ENCODE measurements at places on chromosomes 7 and 10.

DNA sequence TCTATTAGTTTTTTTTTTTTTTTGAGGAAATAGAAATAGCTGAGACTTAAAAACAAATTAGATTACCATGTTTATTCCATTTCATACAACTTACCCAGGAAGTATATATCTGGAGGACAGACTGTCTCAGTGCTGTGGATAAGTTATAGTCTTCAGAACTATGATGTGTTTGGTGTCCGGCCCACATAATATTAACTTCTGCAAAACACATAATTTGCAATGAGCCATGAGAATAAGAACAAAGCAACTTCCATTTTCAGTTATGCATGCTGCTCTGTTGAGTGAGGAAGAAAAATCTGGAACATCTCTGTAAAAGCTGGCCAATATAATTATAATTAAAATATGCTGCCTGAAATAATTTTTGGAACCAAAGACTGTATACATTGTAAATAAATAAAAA lies 130.9 kb downstream of the AGMO start:
- DNase-seq = no peak

GRCh38 chr10:89342206-89342958 lies 14.6 kb downstream of the IFIT3 start:
- DNase-seq = no peak

DNA sequence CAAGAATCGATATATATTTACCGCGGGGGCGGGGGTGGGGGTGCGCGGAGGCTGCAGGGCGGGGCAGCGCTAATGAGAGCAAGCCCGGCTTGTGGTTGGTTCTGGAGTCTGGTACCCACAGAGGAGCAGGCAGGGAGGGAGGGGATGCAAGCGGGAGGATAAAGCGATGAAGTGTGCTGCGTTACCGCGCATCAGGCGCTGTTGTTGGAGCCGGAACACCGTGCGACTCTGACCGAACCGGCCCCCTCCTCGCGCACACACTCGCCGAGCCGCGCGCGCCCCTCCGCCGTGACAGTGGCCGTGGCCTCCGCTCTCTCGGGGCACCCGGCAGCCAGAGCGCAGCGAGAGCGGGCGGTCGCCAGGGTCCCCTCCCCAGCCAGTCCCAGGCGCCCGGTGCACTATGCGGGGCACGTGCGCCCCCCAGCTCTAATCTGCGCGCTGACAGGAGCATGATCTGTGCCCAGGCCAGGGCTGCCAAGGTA lies at the start of gene HECW1:
Gene HECW1 (plus strand): TSS at position 189 of the 482 bp plus-strand sequence. CDS start 131,259 bp downstream, outside the sequence.
- no peak for DNase-seq

DNA sequence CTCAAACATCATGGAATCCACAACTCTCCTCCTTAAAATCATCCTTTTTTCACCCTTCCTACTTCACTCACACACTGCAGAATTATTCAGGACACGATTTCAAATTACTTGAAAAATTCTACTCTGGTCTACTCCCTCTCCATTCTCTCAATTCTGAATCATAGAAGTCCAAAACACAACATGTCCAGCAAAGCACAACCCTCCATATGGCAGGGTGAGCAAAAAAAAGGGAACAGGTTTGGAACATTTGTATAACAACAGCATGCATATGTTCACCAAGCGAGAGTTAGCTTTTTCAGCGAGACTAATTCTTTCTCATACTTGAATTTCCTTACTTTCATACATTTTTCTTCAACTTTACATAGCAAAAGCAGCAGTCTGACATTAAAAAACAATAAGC lies 73.4 kb downstream of the ABI1 start:
- DNase-seq = no peak

DNA sequence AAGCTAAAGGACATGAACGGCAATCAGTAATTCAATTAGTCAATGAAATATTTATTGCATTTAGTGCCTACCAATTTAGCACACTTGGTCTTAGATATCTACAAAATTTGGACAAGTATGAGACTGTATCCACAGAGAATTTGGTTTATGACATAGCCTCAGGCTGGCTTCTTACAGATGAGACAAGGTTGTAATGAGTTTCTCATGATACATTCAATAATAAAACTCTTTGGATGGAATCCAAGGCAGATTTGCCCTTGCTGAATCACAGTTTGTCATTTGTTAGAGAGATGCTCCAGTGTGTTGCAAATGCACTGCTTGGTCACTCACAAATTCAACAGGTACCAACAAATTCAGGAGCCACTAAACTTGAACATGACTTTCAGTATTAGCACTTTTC lies 162.5 kb downstream of the GPR37 start:
- no peak for DNase-seq

DNA sequence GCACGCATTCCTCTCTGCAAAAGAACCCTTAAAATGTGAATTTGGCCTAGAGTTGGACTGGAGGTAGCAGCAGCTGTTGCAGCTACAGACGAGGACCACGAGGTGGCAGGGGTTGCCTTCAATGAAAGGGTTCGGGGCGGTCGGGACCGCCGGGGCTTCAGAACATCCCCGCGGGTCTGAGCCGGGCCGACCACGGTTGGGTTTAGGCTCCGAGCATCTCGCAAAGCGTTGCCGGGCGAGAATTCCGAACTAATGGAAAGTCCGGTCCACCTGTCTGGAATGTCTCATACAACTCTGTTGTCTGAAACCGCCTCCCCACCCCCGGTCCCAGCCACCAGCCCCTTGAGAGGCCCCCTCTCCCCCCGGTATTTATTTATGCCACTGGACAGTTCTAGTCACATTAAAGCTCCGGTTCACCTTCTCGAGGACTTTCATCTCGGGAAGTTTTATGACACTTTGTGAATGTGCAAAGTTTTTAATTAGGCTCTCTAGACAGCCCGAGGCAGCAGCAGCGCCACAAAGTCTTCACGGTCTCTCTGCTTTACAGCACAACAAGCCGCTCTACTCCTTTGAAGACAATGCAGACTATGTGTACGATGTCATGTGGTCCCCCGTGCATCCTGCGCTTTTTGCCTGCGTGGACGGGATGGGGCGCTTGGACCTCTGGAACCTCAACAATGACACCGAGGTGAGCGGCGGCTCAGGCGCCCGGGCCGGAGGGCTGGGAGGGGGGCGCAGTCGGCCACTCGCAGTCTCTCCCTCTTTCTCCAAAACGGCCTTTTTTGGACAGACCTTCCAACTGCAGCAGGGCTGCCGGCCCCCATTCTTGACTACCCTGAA lies 246.2 kb downstream of the SLC25A13 start:
- peak; percentile 38 for DNase-seq

- no peak for DNase-seq
Observed at GRCh38 chr7:127786184-127786583, 134.2 kb downstream of the SND1 start.

- DNase-seq = no peak
Observed at GRCh38 chr10:132270721-132271457, 36.9 kb downstream of the STK32C start.

DNA sequence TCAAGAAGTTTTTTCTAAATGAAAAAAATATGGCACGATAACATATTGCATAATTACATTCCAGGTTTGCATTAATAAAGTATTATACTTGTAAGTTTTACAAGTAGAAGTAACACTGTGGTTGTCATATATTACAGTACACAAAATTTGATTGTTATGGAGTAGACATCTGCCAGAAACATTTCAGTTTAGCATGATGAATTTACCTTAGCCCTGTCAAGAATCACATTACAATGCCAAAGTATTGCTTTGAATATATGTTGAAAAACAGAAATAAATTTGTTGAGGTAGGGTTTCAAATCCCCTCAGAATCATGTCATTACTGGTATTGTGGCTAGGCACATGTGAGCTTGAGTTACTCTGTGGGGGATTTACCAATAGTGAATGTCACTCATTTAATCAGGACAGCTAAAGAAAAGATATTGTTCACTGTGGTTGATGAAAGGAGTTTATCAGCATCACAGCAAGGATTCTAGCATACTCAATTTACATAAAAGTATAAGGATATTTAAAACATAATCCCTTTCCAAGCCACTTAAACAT lies 112.1 kb downstream of the MDFIC start:
- DNase-seq = no peak

DNA sequence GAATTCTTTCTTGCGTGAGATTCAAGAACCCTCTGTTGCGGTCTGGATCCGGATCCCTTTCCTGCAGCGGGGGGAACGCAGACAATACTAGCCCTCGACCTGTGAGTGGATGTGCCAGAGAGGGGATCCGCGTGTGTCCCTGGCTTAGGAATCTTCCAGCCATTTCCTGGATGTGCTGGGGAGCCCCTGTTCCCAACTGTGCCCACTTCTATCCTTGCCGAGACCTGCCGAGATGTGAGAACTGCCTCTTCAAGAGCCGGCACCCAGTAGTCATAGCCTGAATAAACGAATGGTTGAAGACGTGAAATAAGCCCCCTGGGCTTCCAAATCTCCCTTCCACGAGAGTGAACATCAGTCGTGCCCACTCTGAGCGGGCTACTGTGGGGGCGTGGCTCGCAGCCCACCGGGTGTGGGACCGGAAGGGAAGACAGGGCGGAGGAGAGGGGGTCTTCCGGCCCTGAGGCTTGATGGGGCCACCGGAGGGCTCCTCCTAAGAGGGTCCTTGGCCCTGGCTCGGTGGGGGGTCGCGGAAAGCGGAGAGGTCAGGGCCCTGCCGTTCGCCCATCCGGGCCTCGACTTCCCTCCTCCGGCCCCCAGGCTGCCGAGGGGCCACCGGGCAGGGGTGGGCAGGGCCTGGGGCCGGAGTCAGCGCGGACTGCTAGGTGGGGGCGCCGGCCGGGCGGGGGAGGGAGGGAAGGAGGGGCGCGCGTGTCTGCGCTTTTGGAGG lies 1.3 kb upstream of the CCDC136 start:
- no peak for DNase-seq

DNA sequence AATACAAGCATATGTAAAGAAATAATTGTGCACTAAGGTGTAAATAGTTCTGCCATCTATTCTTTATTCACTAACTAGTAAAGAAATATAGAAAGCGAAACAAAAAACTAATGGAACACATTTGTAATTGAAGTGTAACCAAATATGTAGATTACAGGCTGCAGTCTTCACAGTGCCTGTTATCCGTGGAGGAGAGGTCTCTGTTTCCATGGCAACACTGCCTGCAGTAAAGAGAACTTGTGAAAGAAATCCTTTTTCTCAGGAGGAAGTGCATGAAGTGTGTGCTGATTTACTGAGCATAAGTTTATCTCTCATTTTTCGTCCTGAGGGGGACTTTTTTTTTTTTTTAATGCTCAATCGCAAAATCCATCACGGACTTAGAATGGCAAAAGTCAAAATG lies 102.5 kb downstream of the APBB1IP start:
- DNase-seq = no peak

- DNase-seq = no peak
Observed at GRCh38 chr7:40717242-40717641, 582.4 kb downstream of the SUGCT start.
